ENCODE measurements at places on chromosomes 2 and 18. TPM values are rescaled to one million over a fixed set of nuclear protein-coding genes. Genes with fewer than 3 reads are reported as not detected.

The HOXD12 gene
- total RNA-seq = not detected

The TTC27 gene
- total RNA-seq = 44.9 TPM

The VWC2L gene
- not detected for total RNA-seq

The SATB2 gene
- 0.05 TPM for total RNA-seq

The LONRF2 gene
- total RNA-seq = 0.21 TPM

The DUSP2 gene
- 260 TPM for total RNA-seq

The KCNK3 gene
- total RNA-seq = not detected

The POTEJ gene
- not detected for total RNA-seq

The UPP2 gene
- total RNA-seq = not detected

The TFCP2L1 gene
- total RNA-seq = not detected

The EMILIN1 gene
- total RNA-seq = 0.94 TPM

The IKZF2 gene
- 13.4 TPM for total RNA-seq

The MARCHF7 gene
- 80.0 TPM for total RNA-seq

The ALLC gene
- total RNA-seq = not detected

The ACTG2 gene
- 0.21 TPM for total RNA-seq

The LBX2 gene
- 1.6 TPM for total RNA-seq

- peak overlapping the region; percentile 91 for H3K4me3 ChIP-seq
- DNase-seq = no peak
- no peaks in the 10 kb centered on the region for H3K27me3 ChIP-seq
- peaks cover 18% of the 10 kb centered on the region for H3K4me1 ChIP-seq
- H3K36me3 ChIP-seq = no peaks in the 10 kb centered on the region
- peak overlapping the region; percentile 97 for H3K27ac ChIP-seq
Observed at GRCh38 chr2:177551989-177552421, 159.4 kb downstream of the AGPS start.

GRCh38 chr2:151638191-151638933 lies 95.9 kb downstream of the NEB start:
- DNase-seq = no peak
- H3K4me3 ChIP-seq = peak overlapping the region; percentile 30
- H3K4me1 ChIP-seq = peaks cover 26% of the 10 kb centered on the region

DNA sequence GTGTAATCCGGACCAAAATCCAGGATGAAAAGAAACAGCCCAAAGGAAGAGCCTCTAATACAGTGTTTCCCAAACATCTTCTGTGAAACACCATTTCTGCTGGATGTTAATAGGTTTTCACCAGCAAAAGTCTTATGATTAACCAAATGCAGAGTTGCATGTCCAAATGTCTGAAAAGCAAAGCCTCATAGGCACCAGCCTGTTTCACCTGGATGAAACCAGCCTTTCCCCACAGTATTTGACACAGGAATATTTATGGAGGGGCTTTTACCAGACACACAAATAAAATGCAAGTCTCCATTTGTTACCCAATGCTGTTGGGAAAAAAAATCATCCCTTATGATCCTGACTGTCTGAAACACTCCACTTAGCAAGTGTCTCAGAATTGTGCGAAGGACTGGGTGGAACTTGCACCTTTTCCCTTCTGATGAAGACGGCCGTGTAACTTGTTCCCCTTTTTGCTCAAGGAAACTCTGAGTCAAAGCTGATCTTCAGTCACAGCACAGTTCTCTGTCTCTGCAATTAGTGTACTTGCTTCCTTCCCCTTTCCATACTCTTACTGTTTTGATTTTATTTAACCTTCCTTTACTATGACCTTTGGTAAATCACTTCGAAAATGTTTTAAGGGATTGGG lies 70.3 kb upstream of the IL1R2 start:
- no peak overlapping the region for H3K4me3 ChIP-seq
- H3K4me1 ChIP-seq = no peaks in the 10 kb centered on the region
- DNase-seq = no peak
- H3K36me3 ChIP-seq = peaks cover 3% of the 10 kb centered on the region
- no peak overlapping the region for H3K27ac ChIP-seq

DNA sequence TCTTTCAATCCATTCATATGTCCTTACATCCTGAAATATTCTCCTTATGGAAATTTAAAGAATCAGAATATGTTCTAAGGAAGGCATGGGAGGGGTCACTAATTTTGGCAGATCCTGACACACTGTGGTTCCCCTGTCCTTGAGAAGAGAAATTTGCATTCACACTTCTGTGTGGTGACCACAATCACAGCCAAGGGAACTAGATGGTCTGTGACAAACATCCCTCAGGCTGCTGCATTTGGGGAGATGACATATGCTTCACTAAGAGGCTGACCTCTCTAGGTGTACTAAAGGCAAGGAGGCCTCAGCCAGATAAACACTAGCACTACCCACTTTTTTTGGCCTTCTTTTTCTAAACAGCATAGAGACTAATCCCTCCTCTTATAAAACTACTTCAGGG lies 129.6 kb downstream of the MREG start:
- no peaks in the 10 kb centered on the region for H3K4me1 ChIP-seq
- no peak overlapping the region for H3K27ac ChIP-seq
- DNase-seq = no peak
- no peaks in the 10 kb centered on the region for H3K36me3 ChIP-seq
- H3K27me3 ChIP-seq = peaks cover 2% of the 10 kb centered on the region
- H3K4me3 ChIP-seq = no peak overlapping the region

DNA sequence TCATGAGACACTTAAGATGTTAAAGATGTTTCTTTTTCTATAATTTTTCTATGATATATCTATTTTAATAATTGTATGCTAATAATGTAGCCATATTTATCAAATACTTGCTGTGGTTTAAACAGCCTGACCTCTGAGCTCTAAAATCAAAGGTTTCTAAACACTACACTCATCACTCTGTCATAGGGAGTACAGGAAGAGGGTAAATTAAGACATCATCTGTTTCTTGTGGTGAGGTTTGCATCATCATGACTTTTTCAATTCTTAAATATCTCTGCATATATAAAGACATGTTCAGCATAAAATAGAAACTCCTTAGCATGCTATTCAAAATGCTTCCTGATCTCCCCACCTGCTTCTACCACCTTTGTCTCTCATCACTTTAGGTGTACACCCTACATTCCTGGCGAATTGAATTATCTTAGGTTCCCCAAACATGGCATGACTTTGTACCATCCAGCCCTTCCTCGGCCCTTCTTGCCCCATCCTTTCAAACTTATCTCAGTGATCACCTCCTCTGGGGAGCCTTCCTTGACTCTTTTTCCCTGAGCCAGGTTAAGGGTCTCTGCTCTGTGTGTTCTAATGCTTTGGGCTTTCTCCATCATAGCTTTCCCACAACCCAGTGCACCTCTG lies 105.3 kb upstream of the TTN start:
- H3K36me3 ChIP-seq = no peaks in the 10 kb centered on the region
- no peak overlapping the region for H3K27ac ChIP-seq
- DNase-seq = no peak
- peaks cover 16% of the 10 kb centered on the region for H3K4me1 ChIP-seq
- no peaks in the 10 kb centered on the region for H3K27me3 ChIP-seq

DNA sequence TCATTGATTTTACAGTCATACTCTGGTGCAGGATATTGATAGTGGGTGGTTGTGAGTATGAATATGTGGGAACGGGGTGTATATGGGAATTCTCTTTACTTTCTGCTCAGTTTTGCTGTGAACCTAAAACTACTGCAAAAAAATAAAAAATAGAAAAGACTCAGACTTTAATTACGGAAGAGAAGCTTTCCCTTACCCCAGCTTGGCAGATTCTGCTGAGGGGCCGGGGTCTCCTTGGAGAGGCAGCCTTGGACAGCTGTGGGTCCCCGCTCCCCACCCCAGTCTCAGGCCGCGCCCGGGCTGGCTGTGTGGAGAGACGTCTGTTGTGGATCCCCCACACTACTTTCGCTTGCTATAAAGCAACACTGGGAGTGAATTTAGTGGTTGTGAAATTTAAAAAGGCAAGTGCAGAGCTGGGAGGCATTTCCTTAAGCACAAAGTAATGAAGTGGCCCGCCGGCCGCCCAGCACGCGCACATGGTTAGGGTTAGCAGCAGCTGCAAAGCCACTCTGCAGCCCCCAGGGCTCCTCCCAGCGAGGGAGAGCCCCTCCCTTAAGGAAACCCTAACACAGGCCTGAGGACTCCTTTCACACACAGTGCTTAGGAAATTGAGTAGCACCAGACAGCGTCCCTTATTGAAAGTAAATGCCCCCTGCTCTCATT lies 102.4 kb downstream of the DDX1 start:
- H3K27me3 ChIP-seq = no peaks in the 10 kb centered on the region
- H3K4me3 ChIP-seq = no peak overlapping the region
- no peak overlapping the region for H3K27ac ChIP-seq
- no peaks in the 10 kb centered on the region for H3K36me3 ChIP-seq
- no peak for DNase-seq
- H3K4me1 ChIP-seq = no peaks in the 10 kb centered on the region

DNA sequence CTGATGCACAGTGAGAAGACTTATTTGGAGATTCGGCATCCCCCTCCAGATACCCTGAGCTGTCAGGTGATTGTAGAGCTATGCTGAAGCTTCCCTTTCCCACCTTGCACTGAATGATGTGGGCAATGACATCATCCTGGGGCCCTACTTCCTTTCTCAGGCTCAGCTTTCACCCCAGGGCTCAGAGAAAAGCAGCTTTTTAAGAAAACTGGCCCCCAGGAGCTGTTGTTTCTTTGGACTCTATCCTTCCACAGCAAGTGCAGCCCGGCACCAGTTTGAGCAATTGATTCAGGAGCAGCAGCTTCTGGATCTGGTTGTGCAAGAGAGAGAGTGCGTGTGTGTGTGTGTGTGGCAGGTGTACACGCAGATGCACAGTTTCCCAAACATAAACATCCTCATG lies 251.3 kb downstream of the ANAPC1 start:
- H3K27ac ChIP-seq = peak overlapping the region; percentile 69
- H3K4me1 ChIP-seq = peaks cover 26% of the 10 kb centered on the region
- no peak for DNase-seq
- no peak overlapping the region for H3K4me3 ChIP-seq

- H3K27ac ChIP-seq = no peak overlapping the region
- no peak for DNase-seq
- H3K27me3 ChIP-seq = no peaks in the 10 kb centered on the region
Observed at GRCh38 chr2:36482576-36483214, 115.3 kb downstream of the FEZ2 start.

DNA sequence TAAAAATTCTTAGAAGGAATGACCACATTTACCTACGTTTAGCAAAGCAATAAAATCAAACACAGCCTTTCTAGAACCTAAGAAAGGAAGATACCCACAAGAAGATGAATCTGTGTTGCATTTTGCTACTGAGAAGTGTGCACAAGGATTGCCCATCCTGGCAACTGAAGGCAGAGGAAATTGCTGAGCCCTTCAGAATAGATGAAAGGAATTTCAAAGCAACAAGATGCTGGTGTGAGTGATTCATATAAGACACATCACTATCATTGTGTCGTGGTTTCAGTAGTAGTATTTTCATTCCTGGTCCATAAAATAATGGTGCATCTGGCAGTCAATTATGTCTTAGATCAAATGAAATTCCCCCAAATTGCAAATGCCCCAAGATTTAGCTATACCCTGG lies 48.4 kb upstream of the ANKRD44 start:
- H3K27ac ChIP-seq = peak overlapping the region; percentile 1
- H3K36me3 ChIP-seq = peaks cover 3% of the 10 kb centered on the region
- H3K27me3 ChIP-seq = no peaks in the 10 kb centered on the region
- H3K4me3 ChIP-seq = no peak overlapping the region
- H3K4me1 ChIP-seq = peaks cover 23% of the 10 kb centered on the region

DNA sequence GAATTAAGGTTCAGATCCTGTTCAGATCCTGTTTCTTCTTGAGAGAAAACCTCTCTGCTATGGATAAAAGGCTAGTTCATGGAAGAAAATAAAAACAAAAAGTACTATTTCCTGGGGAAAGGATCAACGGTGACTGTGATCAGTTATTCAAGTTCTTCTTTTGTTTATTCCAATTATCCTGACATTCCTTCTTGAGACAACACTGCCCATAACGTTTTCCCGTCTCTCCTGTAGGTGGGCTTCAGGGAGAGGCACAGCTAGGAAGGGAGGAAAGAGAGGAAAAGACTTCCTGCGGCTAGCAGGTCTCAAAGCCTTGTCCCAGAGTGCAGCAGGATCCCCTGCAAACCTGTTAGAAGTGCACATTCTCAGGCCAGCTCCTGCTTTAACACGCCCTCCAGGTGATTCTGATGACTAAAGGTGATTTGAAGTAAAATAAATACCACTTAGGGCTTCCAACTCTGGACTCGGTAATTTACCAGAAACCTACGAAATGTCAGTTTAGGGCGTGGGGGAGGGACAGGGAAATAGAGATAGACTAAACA lies 4.5 kb upstream of the FHL2 start:
- H3K4me1 ChIP-seq = no peaks in the 10 kb centered on the region
- H3K4me3 ChIP-seq = no peak overlapping the region
- no peak for DNase-seq
- H3K27me3 ChIP-seq = peaks cover 41% of the 10 kb centered on the region
- no peaks in the 10 kb centered on the region for H3K36me3 ChIP-seq
- H3K27ac ChIP-seq = no peak overlapping the region

DNA sequence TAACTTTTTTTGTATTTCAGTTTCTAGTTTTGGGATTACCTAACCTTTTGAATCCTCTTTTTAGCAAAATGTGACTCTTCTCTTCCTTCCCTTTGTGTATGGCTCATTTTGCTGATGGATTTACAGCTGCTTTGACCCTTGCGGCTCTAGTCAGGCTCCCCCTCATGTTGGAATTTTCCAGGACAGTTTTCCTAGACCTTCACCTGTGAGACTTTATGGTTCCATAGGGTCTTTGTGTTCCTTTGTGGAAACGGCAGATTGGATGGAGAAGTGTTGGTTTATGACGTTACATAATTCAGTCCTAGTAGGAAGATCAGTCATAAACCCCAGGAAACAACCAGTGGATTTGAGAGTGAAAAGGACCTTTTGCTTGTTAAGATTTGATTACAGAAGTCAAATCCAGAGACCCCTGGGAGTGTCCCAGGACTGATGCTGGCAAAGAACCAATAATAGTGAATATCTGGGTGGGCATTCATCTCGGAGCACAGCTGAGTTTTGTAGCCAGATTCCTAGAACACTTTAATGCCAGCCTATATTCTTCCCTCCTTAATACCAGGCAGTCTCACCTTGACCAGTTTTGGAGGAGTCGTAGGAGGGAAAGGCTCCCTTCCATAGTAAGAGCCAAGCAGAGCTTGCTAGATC lies 42.7 kb downstream of the SOCS6 start:
- H3K27me3 ChIP-seq = no peaks in the 10 kb centered on the region
- no peak for DNase-seq
- no peak overlapping the region for H3K27ac ChIP-seq
- H3K4me1 ChIP-seq = peaks cover 2% of the 10 kb centered on the region
- no peak overlapping the region for H3K4me3 ChIP-seq

GRCh38 chr2:27711804-27712203 lies 48.1 kb downstream of the SLC4A1AP start:
- no peaks in the 10 kb centered on the region for H3K36me3 ChIP-seq
- DNase-seq = no peak
- no peak overlapping the region for H3K27ac ChIP-seq
- no peak overlapping the region for H3K4me3 ChIP-seq

Measured in activated T-helper 2 cell treated with anti-CD3 and anti-CD28 coated beads, Interferon-gamma antibody, Interleukin-2, Interleukin-4, amounts not matched to agents 10 μg/mL and 5 μg/mL and 100 μg/mL, durations not matched to agents 14 hours and 24 hours and 36 hours (primary cell).